ENCODE measurements at places on chromosomes 3 and 15.

DNA sequence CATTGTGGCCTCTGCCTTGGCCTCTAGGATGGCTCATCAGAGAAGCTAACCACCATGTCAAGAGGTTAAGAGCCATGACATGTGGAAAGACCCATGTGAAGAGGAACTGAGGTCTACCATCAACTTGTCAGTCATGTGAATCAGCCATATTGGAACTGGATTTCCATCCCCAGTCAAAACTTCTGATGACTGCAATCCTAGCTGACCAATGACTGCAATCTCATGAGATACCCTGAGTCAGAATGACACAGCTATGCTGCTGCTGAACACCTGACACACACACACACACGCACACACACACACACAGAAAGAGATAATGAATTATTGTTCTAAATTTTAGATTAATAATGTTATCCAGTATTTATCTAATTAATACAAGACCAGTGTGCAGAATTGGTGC, 337.5 kb upstream of the LMCD1 start:
- DNase-seq = no peak

DNA sequence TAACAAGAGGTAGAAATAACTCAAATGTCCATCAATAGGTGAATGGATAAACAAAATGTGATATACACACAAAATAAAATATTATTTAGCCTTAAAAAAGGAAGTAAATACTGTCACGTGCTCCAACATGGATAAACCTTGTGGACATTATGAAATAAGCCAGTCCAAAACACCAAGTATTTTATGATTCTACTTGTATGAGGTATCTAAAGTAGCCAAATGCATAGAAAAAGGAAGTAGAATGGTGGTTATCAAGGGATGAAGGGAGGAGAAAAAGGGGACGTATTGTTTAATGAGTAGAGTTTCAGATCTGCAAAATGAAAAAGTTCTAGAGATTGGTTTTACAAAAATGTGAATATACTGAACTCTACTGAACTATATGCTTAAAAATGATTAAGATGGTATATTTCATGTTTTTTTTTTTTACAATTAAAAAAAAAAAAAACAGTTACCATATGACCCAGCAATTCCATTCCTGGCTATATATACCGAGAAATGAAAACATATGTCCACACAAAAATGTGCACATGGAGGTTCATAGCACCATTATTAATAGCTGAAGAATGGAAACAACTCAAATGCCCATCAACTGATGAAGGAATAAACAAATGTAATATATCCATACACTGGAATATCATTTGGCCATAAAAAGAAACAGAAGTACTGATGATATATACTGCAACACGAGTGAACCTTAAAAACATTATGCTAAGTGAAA, 29.1 kb upstream of the MAP6D1 start:
- DNase-seq = no peak

- DNase-seq = no peak
These were observed 24.7 kb downstream of the RASGRF1 start for GRCh38 chr15:79065706-79066376.

GRCh38 chr15:69685512-69686452, 233.2 kb downstream of the RPLP1 start:
- DNase-seq = no peak

GRCh38 chr3:59286791-59287531, 237.1 kb upstream of the CFAP20DC start:
- DNase-seq = no peak

- no peak for DNase-seq
These were observed 7.1 kb downstream of the EIF4E3 start for GRCh38 chr3:71718072-71718471.

- no peak for DNase-seq
These were observed 447.7 kb upstream of the DPPA4 start for GRCh38 chr3:109784852-109785631.

DNA sequence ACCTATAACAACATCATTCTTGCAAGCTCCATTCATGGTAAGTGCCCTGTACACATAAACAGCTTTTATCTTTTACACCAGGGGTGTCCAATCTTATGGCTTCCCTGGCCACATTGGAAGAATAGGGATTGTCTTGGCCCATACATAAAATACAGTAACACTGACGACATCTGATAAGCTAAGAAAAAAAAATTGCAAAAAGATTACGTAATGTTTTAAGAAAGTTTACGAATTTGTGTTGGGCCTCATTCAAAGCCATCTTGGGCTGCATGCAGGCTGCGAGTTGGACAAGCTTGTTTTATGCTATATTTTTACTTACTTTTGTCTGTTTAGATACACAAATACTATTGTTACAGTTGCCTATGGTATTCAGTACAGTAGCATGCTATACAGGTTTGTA, 31.6 kb downstream of the ZNF654 start:
- DNase-seq = no peak

Measured in stimulated activated CD8-positive, alpha-beta memory T cell treated with anti-CD3 and anti-CD28 coated beads, Interleukin-12 subunit alpha, Interleukin-12 subunit beta, amount 100 ng/mL, for 1 hour (primary cell).